Ovary (tissue), 10 donors: ENCODE measurements at places on chromosomes 12 and 14.

GRCh38 chr14:20524027-20524426, 18.7 kb downstream of the RNASE10 start:
- no peak for DNase-seq

DNA sequence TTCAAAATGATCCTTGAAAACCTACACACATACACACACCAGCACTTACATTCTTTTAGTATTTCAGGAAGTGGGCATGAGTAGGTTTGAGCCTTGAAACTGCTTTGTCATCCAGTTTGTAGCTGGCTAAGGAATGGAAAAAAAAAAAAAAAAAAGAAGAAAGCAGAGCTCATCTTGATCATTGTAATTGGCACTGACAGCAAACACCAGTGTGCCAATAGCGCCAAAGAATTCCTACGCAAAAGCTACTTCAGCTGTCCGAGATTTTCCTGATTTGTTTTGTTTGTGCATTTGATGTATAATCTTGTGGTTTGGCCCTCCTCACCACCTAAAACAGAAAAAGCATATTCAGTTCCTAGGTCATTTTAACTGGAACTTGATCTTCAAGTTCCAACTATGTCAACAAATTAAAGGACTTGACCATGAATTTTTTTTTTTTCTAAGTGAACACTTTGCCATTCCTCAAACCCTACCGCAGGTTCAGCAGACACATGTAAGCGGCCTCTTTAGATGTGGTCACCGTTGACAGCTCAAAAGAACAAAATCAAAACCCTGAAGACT, 57.3 kb downstream of the FLRT2 start:
- DNase-seq, result no peak

GRCh38 chr12:31672521-31672920, 13.0 kb downstream of the ETFBKMT start:
- DNase-seq, result no peak

GRCh38 chr12:124545508-124546418, 21.6 kb downstream of the NCOR2 start:
- no peak for DNase-seq

DNA sequence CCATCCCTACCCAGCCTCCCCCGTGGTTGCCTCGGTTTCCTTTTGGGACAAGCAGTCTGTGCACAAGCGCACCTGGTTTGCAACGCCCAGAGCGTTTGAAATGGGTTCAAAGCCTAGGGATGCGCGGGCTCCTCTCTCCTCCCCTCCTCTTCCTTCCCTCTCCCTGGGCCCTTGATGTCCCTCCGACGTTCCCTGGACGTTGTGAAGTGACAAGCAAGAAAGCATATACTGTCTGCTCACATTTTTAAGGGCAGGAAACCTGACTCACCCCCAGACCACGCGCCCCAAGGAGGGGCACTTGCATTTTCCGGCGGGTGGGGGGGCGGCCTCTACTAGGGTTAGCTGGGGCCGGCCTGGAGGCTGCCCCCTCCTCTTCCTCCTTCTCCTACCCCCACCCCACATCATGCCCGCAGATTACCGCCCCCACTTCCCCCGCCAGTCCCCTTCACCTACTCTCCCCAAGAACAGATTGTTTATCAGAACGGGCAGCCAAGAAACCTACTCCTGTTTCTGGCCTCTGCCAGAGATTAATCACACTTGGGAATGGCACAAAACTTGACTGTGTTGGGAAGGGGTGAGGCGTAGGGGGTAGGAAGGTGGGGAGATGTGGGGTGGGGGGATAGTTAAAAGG, 9.5 kb upstream of the IRF2BPL start:
- no peak for DNase-seq

DNA sequence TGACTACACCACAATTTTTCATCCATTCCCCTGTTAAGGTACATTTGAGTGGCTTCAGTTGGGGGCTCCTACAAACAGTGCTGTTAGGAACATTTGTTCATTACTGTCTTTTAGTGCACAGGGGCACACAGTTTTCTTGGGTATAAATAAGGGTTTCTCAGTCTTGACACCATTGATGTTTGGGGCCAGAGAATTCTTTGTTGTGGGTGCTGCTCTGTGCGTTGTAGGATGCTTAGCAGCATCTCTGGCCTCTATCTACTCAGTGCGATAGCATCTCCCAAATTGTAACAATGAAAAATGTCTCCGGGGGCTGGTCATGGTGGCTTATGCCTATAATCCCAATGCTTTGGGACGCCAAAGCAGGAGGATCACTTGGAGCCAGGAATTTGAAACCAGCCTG, 153.0 kb upstream of the MYL2 start:
- DNase-seq, result no peak
